ENCODE measurements at places on chromosomes 1 and 21. TPM values are rescaled to one million over a fixed set of nuclear protein-coding genes. Genes with fewer than 3 reads are reported as not detected.

- DNase-seq: peak; percentile 2
Observed at GRCh38 chr1:169595764-169596711, 9.8 kb upstream of the F5 start.

DNA sequence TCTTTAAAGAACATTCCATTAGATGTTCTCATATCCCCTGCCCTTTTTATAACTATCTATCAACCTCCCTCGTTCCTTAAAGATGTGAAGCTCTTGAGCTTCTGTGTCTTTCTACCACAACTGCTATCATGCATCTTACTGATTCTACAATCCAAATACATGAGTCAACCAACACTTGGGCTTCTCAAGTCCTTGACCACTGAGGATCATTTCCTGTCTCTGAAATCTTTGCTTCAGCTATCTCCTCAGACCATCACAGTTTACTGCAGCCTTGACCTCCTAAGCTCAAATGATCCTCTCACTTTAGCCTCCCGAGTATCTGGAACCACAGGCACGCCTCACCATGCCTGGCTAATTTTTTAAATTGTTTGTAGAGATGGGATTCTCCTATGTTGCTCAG is 75.2 kb downstream of the FMO4 start:
- no peak for DNase-seq

DNA sequence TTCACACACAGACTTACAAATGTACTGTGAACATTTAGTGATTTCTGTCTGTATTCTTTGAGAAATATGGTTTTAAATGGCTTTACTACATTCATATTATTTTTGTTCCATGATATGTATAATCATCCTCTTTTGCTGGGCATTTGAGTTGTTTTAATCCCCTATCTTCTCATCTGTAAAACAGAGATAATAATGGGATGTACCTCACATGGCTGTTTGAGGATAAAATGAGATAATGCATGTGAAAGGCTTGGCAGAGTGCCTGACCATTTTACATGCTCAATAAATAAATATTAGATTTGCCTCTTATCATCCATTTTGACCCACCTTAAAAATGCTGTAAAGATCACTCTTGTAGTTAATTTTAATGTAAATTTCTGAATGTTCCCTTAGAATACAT is 197.2 kb downstream of the C1orf94 start:
- no peak for DNase-seq

DNA sequence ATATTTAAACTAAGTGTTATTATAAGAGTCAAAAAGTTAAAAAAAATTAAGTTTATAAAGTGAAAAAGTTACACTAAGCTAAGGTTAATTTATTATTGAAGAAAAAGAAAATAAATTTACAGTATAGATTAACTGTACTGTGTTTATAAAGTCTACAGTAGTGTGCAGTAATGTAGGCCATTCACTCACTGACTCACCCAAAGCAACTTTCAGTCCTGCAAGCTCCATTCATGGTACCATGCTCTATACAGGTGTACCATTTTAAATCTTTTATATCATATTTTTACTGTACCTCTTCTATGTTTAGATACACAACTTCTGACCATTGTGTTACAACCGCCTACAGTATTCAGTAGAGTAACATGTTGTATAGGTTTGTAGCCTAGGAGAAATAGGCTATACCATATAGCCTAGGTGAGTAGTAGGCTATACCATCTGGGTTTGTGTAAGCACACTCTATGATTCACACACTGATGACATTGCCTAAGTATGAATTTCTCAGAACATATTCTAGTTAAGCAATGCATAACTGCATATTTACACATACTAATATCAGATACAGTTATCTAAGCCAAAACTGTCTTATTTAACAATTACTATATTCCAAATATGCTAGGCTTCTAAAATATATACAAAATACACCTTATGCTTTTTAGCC is 80.6 kb upstream of the GFI1 start:
- no peak for DNase-seq

- no peak for DNase-seq
Observed at GRCh38 chr1:232944347-232944746, 6.1 kb upstream of the NTPCR start.

DNA sequence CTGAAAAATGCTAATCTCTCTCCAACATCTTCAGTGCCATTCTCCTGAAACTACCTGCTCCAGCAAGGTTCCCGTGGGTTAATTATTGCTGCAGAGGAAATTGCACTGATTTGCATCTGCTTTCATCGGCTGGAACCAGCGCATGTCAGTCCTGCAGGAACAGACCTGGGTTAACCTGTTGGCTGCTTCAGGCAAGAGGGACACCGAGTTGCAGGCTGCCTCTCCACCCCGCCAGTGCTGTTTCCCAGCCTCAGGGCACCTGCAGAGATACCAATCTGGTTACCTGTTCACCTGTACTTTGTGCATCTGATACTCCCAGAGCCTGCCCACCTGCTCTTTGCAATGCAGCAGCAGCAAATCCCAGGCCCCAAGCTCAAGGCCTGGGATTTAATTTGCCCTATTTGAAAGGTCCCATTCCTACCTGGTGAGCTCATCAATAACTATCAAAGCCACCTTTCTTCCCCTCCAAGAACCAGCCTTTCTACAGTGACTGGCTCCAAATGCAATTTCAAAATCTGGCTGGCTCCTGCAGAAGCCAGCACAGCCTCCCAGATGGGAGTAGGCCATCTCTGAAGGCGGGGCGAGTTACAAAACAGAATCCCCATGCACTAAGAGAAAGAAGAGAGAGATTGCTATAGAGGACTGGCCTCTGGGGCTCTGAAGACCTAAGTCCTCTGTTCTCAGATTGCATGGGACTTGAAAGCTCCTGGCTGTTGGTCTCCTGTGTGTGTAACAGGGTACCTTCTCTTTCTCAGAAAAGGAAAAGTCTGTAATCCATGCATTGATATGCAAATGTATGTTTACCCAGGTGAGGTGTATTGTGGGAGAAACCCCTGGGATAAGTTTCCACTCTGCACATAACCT is 67.8 kb downstream of the TOMM20 start:
- DNase-seq: no peak

DNA sequence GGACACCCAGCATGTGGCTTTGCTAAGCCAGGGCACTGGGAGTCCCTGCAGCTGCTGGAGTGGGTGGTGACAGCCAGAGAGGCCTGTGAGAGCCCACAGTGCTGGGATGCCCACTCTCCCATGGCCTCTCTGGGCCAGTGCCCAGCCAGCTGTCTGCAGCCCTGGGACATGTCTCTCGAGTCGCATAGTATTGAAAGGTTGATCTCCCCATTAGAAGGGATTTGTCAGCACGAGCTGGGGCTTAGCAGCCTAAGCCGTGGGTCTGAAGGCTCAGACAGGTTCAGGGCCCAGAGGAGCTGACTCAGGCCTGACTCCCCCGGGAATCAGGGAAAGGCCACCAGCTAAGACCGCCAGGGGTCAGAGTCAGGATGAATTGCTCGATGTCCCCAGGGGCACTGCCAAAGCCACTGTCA is 53.5 kb downstream of the FOXD2 start:
- no peak for DNase-seq

DNA sequence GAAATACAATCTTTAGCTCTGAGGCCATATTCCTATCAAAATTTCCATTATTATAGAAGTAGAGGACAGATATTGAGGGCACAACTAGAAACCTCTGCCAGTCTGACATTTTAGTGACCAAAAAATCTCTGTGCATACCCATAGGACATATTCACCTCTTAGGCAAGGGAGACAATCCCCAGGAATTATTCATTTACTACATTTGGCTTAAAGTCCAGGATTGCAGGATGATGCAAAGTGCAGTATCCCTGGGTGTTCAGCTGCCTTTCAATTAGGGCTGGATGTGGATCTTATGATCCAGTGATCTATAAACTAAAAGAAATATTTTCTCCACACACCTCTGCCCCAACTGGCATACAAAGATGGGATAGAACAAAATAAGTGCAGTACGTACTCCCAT is 50.9 kb downstream of the PTGS2 start:
- DNase-seq: no peak

GRCh38 chr1:70992521-70992920 is 55.1 kb downstream of the PTGER3 start:
- no peak for DNase-seq

GRCh38 chr1:68294367-68295066 is 62.2 kb upstream of the WLS start:
- DNase-seq: no peak

The DTL gene
- 35.1 TPM for total RNA-seq

GRCh38 chr1:244341455-244342450 is 110.0 kb downstream of the ADSS2 start:
- DNase-seq: no peak

The ZBTB37 gene
- 3.2 TPM for total RNA-seq

The C1orf185 gene
- not detected for total RNA-seq

The SPATC1L gene
- total RNA-seq: 2.4 TPM

GRCh38 chr1:67469431-67469830 is 39.2 kb upstream of the SERBP1 start:
- DNase-seq: no peak

GRCh38 chr1:151026460-151026859 is 9.9 kb upstream of the BNIPL start:
- no peak for DNase-seq

DNA sequence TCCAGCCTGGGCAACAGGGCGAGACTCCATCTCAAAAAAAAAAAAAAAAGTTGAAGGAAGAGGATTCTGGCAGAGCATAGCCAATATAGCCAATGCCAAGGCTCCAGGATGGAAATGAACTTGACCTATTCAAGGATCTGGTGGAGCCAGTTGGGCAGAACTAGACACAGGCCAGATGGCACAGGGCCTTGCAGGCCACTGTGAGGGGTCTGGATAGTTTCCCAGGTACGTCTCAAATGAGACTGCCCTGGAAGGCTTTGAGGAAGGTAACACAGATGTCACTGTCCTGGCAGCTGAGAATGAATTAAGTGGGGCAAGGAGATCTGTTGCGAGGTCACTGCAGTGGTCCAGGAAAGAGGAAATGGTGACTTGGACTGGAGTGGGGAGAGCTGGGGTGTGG is 12.0 kb upstream of the ARHGEF19 start:
- DNase-seq: no peak

DNA sequence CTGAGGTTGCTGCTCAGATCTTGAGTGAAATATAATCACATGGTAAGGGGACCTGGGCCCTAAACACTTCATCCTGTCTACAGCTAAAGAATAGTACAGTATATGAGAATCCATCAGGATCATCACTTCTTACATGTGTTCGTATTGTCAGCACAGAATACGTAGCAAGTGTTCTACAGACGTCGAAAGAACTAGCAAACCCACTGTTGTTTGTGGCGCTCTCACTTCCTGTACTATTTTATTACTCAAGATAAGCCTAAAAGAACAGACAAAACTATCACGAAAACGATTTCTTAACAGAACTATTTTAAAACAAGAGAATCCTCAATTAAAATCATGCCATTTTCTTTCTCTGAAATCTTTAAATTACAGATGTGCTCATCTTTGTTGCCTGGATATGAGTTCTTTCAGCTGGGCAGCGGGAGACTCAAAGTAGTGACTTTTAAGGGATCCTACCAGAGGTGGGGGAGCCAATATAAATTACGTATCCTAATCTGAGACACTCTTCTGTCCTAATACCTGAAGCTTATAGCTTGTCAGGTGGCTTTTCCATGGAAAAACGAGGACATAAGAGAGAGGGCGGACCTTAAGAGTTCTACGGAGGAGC is 724 bp downstream of the ST7L start:
- DNase-seq: no peak

DNA sequence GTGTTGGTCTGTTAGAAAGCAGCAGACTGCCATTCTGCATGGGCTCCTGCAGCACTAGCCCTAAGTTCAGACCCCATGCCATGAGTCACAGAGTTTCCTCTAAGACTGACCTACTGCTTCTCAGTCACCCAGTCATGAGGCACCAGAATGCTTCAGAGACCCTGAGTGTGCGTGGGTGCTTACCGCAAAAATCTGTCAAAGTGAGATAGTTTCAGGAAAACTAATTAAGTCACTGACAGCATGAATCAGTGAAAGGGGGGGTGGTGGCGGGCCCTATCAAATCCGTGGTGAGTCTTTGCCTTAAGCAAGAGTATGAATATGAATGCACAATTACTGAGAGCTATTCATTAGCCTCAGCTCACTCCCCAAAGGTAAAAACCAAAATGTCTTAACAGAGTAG is 98.1 kb downstream of the KCTD3 start:
- no peak for DNase-seq

GRCh38 chr1:21652937-21653743 is 16.0 kb downstream of the RAP1GAP start:
- DNase-seq: no peak

The CSF3R gene
- total RNA-seq: not detected

The MCM3AP gene
- 108 TPM for total RNA-seq

- DNase-seq: no peak
Observed at GRCh38 chr1:36176106-36176949, 20.4 kb downstream of the MAP7D1 start.

DNA sequence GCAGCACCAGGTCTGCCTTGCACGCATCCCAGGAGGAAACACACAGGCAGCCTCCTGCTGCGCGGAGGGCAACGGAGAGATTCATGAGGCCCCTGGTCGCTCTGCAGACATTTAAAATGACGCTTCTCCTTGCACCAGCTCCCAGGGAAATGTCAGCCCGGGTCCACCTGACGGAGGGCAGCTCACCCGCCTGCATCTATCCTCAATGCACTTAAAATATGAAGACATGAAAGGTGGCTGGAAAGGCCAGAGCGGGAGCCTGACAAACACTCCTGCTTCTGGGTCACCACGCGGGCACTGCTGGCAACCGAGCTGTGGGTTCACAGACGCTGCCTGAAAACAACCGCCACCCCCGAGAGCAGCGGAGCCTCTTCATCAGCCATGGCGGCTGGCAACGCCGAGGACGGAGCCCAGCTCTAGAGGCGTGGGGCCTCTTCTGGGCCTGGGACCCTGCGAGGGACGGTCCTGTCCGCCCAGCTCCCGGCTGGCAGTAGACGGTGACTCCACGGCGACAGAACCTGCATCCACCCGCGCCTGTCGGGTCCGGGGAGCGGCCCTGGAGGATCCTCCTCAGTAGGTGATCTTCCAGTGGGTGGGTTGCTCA is 22.7 kb downstream of the POFUT2 start:
- no peak for DNase-seq

GRCh38 chr1:15885701-15886610 is 38.4 kb downstream of the SPEN start:
- peak; percentile 92 for DNase-seq

DNA sequence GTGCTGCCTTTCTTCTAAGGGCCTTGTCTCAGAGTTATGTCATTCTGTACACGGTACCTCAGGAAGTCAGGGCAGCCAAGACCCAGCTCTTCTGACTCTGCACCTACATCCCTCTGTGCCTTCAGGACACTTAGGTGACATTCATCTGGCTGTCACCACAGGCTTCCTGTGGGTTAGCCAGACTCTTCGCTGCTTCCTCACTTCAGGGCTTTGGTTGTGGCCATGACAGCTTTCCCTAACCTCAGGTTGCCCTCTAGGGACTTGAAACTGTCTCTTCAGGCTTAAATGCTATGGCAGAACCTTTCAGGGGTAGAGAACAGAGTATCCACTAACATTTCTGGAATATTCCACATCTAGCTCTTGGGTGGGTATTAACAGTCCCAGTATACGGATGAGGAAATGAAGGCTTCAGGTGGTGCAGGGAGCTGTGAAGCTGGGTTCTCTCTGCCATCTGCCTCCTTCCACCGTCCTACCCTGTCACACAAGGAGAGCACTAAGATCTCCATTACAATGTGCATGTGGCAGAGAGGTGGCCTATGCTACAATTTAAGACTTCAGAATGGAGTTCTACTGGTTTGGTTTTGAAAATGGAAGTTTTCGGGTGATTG is 9.9 kb downstream of the TSSK3 start:
- no peak for DNase-seq

Data from MG63 (cell line).